Activated B cell treated with CpG ODN at 0.5 μM for 24 hours (primary cell): ENCODE measurements at places on chromosomes 7 and 10. TPM values are rescaled to one million over a fixed set of nuclear protein-coding genes. Genes with fewer than 3 reads are reported as not detected.

The ADAMTS14 gene
- 0.04 TPM in 1 of 2 replicates, not detected in the other for total RNA-seq

The GRID2IP gene
- total RNA-seq = 0.93 and 1.3 TPM in 2 replicates

DNA sequence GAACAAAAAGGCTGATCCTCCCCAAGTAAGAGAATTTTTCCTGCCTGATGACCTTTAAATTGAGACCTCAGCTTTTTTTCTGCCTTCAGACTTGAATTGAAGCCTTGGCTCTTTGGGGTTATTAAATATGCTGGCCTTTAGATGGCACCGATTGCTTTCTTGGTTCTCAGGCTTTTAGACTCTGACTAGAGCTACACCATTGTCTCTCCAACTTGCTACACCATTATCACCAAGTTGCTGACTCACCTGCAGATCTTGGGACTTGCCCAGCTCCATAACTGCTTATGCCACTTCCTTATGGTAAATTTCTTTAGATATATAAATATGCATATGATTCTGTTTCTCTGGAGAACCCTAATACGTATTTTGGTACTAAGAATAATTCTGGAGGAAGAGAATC is 3.1 kb upstream of the ABCA13 start:
- no peak for DNase-seq

DNA sequence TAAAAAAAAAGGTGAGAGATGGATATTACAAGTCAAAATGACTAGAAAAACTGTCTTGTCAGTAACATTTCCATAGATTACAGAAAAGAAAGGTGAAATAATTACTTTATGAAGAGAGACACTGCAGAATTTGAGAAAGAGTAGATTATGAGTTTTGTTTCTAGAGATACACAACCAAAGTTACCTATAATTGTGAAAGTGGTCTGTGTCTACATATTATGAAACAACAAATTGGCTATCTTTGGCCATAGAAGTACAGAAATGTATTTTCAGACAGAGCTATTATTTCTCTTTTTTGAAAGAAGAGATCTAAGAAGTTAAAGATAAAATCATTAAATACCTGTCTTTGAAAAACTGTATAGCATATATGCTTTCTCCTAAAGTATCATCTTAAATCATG is 30.1 kb downstream of the KCND2 start:
- DNase-seq = no peak

DNA sequence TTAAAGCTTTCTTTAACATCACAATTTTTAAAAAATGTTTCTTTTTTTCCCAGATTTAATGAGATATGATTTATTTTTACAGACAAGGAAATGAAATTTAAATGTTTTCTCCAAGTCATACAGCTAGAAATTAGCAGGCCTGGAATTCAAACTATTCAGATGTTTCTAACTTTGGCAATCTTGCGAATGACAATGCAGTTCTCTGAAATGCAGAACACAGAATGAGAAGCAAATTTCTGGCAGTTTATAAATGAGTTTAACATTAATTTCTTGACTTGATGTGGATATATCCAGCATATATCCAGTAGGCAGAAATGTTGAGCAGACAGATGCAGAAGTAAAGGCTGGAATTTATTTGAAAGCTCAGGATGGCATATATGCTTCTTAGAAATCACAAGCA is 227.5 kb downstream of the THSD7A start:
- no peak for DNase-seq
